Activated CD4-positive, alpha-beta T cell treated with anti-CD3 and anti-CD28 coated beads, Interleukin-2, amount 50 U/mL, for 1 hour (primary cell): ENCODE measurements at places on chromosomes 11 and 22.

DNA sequence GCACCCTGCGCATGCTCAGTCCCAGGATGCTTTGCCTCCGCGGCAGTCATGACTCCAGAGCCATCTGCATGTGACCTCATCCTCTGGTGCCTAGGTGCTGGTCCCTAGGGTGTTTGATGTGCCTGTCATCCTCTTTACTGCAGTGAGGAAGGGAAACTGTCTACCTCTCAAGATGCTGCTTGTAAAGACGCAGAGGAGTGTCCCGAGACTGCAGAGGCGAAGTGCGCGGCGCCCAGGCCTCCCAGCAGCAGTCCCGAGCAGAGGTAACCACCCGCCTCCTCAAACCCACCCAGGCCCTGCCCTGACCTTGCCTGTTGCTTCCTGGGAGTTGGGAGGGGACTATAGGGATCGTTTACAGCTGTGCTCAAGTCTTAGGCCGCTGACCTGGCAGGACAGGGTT lies 74.6 kb upstream of the GAL start:
- no peak for DNase-seq

GRCh38 chr11:66851239-66851596 lies 5.6 kb upstream of the LRFN4 start:
- no peak for DNase-seq

- DNase-seq, result no peak
Measured at GRCh38 chr11:13135385-13136271, 126.5 kb downstream of the RASSF10 start.

GRCh38 chr11:77030834-77031414 lies 3.3 kb upstream of the B3GNT6 start:
- no peak for DNase-seq

DNA sequence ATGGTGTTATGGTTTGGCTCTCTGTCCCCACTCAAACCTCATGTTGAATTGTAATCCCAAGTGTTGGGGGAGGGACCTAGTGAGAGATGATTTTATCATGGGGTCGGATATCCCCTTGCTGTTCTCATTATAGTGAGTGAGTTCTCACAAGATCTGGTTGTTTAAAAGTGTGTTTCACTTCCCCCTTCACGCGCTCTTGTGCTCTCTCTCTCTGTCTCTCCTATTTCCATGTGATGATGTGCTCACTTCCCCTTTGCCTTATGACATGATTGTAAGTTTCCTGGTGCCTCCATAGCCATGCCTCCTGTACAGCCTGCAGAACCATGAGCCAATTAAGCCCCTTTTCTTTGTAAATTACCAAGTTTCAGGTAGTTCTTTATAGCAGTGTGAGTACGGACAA lies 765.1 kb downstream of the KCNA4 start:
- no peak for DNase-seq

- DNase-seq, result no peak
Measured at GRCh38 chr22:49305966-49306631, 521.6 kb downstream of the BRD1 start.

- DNase-seq, result no peak
Measured at GRCh38 chr11:8638300-8638699, 44.2 kb downstream of the TRIM66 start.

DNA sequence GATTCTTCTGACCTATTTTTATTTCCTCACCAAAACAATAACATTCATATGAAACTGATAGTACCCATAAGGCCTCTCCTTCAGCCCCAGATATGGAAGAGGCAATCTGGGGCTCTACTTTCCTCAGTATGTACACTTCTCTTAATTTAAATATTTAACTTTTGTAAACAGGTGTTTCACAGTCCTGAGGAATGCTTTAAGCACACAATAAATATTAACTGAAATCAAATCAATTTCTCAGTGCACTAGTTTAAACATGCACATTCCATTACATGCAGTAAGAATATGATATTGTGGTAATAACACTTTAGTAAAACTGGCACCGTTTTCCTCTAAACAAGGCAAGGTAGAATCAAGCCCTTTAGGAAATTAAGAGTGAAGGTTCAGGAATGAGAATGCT lies 28.9 kb downstream of the APIP start:
- DNase-seq, result no peak

DNA sequence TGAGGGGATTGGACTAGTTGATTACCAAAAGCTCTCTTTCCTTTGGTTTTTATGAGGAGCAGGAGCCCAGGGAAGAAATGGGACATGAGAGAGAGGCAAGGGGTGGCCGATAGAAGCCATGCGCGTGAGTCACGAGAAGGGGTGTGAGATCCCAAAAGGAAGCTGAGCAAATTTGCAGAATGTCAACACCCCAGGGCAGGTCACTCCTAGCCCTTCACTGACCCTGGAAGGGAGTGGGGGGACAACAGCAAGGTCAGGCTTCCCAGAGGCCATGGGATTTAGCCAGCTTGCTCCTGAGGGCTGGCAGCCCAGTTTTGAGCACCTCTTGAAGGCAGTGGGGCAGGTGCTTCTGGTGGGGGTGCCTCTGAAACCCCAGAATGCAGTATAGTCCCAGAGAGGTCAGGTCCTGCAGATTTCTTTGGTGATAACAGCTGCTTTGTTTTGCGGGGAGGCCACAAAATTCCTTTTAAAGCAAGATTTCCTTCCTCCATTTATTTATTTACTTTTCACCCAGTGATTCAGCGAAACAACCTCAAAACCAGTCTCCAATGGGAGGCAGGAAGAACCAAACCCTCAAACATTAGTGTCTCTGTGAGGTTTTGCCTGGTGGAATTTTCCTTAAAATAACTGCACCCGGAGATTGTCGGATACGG lies 40.1 kb upstream of the TIMP3 start:
- no peak for DNase-seq

DNA sequence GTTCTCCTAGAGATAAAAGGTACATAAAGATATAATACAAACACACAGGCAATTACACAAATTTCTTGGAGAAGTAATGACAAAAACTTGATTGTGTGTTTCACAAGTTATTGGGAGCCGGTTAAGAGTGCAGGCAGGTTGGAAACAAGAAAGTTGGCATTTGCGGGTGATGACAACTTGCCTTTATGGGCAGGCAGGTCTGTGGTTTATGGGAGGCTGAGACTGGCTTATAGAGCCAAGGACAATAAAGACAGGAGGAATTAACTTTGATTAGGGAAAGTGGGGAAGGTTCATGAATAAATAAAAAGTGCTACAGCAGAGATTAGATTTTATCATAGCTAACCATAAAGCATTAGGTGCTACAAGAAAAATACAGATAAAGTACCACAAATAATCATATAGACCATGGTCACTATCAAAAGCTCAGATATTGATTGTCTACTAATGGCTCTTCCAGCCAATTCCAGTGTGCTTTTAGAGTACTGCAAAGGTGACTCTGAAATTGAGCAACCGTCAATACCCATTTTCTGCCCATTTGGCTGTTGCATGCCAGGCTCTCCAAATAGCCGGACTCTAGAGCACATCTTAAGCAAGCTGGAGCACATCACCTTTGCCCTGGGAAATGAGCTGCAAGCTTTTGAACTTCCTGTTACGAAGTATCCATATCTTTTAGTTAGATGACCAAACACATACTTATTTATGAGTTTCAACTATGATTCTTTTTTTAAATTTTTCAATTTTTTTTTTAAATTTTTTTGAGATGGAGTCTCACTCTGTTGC lies 33.9 kb upstream of the GAB2 start:
- no peak for DNase-seq

GRCh38 chr11:75450826-75451821 lies 18.1 kb upstream of the KLHL35 start:
- peak; percentile 32 for DNase-seq

DNA sequence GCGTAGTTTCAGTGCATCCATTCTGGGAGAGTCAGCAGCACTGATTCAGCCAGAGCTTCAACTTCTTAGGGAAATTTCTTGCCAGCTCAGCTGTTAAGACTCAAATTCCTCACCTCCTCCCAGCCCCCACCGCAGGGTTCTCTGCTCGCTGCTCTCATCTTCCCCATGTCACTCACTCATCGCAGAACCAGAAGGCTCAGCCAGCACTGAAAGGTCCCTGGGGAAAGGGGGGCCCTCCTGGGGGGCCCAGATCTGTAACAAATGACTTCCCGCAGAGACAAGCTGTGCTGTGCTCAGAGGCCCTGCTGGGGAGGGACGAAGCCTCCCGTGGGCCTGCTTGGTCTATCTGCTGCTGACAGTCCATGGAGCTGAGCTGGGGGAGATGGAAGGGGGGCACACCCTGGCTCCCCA lies 220.6 kb downstream of the NTM start:
- DNase-seq, result no peak

DNA sequence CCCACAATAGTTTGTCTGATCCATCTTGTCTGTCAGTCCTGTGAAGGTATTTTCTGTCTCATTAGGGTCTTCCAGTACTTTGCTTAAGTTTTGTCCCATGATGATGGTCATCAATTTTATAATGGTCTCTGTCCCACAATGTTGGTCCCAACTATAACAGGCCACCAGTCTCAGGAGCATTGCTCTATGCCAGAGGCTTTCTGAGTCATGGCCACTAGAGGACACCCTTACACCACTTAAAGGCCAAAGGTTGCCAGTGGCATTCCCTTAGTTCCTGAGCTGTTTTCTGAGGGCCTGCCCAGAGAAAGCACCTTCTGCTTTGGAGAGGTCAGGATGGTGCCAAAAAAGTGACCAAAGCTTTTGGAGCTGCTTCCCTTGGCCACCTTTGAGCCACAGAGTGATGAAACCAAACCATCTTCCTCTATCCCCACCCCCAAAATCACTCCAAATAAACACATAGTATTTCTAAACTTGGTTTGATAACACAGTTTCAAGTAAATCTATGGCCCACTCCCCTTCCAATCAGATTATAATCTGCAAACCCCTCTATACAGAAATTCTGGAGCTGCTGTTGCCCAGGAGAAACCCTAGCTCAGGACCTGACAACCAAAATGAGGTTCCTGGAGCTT lies 19.3 kb downstream of the EIF3F start:
- DNase-seq, result peak; percentile 39

DNA sequence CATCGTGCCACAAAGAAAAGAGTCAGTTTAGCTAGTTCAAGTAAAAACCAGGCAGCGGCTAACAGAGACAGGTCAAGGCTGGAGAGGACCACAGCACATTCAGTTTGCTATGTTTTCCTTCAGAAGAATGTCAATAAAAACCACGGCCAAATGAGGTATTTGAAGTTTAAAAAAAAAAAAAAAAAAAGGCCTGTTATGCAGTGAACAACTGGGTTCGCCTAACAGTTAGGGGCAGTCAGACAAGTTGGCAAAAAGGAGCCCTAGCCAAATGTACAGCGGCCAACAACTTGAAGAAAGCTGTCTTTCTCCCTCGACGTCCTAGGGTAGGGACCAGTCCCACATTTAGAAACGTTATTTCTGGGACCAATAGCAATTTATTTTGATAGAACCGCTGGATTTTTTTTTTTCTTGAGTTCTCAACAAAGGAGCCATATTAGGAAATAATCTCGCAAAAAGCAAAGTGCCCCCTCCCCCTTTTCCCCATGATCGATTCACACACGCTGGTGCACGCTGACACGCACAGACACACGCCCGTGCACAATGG lies 237.8 kb downstream of the TTC28 start:
- DNase-seq, result no peak

DNA sequence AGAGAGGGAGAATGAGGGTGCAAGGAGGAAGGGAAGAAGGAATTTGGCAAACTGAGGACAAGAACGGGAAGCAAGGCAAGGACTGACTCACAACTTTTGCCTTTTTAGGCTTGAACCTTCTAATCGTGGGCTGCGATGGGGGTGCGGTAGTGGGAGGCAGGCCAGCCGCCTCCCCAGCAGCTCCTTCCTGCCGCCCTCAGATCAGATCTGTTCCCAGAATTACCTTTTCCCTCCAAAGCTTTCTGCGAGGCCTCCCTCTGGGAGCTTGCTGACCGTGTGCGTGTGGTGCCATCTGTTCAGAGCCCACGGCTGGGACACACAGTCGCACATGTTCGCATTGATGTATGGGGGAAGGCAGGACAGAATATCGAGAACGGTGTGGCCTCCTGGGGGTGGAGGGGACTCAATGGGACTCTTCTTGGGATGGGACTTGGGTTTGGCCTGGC lies 86.9 kb upstream of the PARVA start:
- no peak for DNase-seq

DNA sequence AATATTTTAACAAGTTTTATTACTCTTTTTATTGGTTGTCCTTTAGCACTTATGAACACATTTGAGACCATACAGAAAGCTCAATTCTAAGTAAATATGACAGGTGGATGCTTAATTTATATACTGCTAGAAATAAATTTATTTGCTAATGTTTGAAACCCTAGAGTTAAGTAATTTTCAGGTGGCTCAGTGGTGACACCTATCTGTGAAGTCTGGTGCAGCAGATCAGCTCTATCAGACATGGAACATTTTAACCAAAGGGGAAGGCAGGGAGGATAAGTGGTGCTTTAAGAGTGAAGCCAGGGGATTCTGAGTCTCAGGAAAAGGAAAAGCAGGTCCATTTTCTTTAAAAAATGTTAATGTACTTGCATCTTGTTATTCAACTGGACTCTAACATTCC lies 175.8 kb downstream of the DSCAML1 start:
- no peak for DNase-seq

DNA sequence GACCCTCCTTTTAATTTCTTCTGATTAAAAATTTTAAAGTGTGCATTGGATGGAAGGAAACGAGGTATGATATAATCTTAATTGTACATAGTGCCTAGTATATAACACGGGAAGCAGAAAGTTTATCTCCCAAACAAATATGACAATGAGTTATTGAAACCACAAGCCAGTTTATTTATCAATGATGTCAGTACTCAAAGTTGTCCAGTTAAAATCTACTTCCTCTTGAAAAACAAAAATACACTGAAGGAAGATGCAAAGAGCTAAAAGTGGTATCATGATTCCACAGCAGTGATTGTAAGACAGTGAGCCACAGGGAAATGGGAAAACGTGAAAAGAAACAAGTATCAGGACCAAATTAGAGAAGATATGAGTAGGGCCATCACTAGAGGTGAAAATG lies 18.8 kb upstream of the OR5B21 start:
- DNase-seq, result no peak

DNA sequence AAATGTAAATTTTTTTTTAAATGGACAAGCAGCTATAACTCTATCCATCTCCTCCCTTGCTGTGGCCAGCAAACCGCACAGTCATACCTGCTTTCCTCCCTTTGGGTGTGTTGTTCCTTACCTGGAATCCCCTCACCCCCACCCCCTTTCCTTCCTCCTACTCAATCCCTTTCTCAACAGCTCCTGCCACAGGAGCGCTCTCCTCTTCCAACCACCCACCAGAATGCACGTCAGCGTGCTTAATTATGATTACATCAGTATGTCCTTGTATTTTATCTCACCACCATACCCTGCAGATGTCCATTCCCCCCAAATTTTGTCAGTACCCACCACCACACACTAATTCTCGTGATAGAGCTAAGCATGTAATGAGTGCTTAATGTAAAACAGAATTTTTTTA lies 60.9 kb upstream of the LMO2 start:
- DNase-seq, result no peak

DNA sequence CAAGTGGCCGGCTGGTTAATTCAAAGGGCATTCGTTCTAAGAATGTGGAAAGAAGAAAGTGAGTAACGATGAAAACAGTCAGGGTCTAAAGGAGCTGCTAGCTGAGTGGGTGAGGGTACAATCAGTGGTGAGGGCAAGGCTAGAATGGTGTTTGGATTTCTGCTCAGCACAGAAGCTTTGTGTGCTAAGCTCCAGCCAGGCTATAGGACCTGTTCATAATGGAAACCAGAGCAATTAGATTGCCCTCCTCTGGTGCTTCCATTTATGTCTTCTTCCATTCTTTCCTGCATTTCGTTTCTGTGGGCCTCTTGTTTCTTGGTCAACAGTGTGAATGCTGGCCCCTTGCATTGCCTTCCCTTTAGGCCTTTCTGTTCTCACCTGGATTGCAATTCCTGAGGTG lies 572.9 kb upstream of the CHORDC1 start:
- no peak for DNase-seq

- no peak for DNase-seq
Measured at GRCh38 chr11:123682696-123683410, 28.4 kb upstream of the SCN3B start.

- no peak for DNase-seq
Measured at GRCh38 chr11:16239141-16240105, 116.9 kb downstream of the SOX6 start.
